Cortex of kidney (tissue), 1 donor: ENCODE measurements at places on chromosomes 2 and 18.

DNA sequence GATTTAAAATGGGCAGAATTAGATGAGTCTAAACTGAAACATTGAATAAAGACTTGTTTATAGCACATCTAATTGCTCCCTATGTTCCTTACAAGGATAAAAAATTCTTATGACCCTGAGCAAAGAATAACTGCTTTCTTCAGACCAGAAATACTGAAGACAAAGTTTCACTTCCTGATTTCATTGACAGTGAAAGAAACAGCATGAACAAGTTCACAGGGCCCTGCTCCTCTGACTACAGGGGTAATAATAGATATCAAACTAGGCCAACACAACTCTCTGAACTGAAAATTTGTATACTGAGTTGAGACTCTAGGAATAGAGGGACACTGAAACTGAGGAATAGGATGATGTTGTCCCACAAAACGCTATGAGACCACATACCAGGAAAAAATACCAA lies 1383.3 kb upstream of the CDH2 start:
- no peak for DNase-seq

DNA sequence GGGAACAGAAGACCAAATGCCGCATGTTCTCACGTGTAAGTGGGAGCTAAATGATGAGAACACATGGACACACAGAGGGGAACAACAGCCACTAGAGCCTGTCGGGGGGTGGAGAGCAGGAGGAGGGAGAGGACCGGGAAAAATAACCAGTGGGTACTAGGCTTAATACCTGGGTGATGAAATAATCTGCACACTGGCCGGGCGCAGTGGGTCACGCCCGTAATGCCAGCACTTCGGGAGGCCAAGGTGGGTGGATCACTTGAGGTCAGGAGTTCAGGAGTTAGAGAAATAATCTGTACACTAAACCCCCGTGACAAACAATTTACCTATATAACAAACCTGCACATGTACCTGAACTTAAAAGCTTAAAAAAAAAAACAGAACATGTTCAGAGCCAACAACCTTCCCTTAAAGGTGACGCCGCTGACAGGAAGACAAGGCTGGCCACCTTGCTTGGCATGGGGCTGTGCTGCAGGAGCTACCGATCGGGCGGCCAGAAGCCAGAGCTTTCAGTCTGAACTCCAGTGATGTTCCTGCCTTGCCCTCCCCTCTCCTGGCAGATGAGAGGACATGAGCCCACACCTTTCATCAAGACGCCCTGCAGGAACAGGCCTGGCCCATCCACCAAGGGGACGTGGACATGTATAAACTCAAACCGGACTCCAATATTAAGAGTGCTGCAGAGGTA lies 11.2 kb downstream of the SLC66A2 start:
- no peak for DNase-seq

DNA sequence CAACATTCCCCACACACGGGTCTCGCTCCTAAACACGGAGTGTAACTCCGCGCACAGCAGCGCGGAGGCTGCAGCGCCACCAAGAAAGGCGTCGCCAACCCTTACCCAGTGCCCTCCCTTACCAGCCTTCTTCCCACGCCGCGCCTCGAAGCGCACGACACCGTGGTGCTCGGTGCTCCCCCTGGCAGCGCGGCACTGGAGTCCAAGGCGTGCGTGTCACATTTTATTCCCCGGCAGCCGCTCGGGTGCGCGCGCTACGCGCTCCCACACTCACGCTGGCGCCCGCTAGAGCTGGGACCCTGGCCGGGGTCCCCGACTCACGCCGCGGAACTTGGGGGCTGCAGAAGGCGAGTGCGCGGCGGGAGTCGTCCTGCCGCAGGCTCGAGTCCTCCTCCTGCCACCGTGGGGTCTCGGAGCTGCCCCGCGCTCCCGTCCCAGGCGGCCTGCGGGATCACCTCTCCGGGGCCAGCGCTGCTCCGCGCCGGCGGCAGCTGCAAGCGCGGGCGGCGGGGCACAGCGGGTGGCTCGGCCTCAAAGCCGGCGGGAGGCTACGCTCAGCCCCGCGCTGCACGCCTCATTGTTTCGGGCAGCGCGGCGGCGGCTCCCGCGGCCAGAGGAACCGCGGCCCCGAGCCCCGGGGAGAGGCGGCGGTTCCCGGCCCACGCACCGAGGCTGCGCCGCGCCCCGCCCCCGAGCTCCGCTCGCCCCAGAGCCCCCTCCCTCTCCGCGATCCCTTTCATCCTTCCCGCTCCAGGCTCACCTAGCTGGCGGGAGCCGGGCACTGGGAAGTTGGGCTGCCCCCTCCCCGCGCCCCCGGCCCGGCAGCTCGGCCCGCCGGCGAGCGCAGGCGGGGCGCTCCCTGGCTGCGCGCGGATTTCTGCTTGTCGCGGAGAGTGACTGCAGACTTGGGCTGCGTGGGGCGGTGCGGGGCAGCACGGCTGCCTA lies at the start of gene ST6GAL2:
Gene ST6GAL2 (minus strand): TSS at position 197 of the 945 bp plus-strand sequence. CDS start 42,190 bp downstream, outside the sequence.
- DNase-seq = no peak

DNA sequence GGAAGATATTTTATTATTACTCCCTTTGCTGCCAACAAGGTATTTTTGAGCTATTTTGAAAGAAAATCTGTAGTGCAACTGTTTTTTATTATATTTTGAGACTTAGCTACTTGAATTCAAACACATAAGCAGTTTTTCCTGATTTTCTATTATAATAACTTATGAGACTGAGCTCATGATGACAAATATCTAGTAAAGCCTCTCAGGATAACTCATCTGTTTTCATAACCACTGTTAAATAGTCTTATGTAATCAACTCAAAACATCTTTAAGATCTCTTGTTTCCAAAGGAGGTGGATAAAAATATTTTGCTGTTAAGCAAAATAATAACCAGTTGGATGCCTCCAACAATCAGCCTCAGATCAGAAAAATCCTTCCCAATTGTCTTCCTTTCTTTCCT lies 21.9 kb upstream of the PPP1CB start:
- DNase-seq = no peak

GRCh38 chr2:230930928-230931555 lies 6.0 kb upstream of the GPR55 start:
- no peak for DNase-seq

DNA sequence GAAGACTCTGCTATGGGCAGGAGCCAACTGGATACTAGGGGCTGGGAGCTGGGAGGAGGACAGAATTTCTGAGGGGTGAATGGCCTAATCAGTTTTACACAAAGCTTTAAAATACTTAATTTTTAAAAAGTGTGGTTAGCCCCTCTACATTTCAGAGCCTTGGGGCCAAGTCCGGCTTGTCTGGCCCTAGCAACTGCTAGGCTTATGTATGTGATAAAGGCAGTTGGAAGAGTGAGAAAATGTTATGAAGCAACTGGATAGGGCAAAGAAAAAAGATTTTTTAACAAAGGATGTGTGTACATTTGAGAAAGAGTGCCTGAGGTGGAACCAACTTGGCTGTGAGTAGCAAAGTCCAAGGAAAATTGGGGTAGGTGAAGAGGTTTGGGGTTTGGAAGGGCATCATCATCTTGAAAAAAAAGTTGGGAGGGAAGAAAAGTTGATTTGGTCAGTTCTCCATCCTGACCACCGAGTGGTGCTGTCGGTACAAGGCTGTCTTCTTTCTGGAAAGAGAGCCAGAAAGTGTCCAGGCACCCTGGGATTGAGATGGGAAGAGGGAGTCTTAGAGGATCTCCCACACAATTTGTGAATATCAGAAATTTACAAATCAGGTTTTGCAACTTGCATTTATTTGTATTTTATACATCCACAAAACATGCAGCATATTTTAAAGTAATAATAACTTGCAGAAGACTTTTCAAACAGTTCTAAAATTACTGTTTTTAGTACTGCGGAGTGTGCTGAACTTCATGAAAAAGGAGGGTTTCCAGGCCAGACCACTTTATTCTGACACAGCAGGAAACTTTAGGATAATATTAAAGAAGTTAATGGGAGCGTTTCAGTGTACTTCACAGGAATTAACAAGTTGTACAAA lies 10.5 kb upstream of the CDK15 start:
- no peak for DNase-seq

DNA sequence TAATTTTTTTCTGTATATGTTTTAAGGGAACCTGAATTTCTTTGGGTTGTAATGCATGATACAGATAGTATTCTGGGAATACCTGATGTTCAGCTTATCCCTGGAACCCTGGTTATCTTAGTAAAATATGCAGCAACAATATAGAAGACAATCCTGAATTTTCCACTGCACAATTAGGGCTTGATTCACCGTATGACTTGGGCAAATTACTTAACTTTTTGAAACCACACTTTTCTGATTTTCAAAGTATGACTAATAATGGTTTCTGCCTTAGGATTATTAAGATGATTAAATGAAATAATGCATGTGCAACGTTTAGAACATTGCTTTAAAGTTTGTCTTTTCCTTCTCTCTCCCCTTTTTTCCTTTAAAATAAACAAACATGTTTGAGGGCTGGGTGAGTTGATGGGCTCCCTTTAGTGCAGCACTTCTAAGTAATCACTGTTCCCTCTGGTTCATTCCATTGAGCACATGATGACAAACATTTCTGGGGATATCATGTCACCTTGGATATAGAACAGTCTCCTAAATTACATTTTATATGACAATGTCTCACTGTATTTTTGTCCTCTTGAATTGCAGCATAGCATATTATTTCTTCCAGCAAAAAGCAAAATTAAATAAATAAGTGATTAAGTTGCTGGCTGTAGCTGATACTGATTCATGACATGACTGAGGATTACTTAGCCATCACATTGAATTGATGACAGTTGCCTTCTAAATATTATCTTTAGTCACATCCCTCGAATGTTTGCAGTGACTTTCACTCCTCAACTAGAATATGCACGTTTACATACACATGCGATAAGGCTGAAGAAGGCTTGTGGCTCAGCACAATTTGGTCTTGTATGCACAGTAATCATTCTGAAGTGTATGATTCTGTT lies 254.5 kb downstream of the NEDD4L start:
- DNase-seq = no peak

- DNase-seq = no peak
These were observed 62.7 kb upstream of the GALNT5 start for GRCh38 chr2:157194844-157195243.

GRCh38 chr2:237563816-237564215 lies 2.6 kb upstream of the PRLH start:
- DNase-seq = no peak

GRCh38 chr2:122739732-122740593 lies 984.5 kb downstream of the TSN start:
- no peak for DNase-seq

DNA sequence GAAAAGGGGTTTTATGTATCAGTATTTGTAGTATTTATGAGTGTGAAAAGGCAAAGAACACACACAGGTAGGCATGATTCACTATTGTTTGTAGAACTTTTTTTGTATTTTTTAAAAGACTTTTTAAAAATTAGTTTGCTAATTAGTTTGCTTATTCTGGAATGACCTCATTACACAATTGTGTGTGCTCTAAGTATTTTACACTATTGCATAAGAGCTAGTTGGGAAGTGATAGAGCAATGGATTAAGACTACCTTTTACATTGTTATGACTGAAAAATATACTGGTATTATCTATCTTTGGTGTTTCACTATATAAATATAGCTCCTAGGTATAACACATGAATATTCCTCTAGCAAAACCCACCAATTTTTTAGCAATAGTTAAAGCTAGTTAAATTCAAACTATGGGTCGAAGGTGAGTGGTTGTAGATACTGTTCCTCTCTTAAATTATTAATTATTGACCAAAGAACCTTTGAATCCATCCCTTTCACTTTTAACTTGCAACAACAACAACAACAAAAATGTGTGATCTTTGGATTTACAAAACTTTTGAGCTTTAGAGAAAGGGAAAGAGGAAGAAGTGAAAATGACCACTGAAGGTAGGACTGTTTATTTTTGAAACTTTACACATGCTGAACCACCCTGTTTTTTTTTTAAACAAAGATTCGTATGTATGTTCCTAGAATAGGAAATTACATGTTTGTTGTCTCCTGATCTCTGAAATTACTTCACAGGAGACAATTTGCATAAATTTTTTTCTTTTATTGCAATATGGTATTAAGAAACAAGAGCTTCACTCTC lies 18.7 kb downstream of the ITPRID2 start:
- no peak for DNase-seq

GRCh38 chr2:176777262-176777661 lies 435.3 kb upstream of the HNRNPA3 start:
- no peak for DNase-seq

GRCh38 chr2:71552861-71553301 lies 99.5 kb downstream of the DYSF start:
- DNase-seq = no peak

GRCh38 chr2:60853531-60853930 lies 27.8 kb upstream of the REL start:
- no peak for DNase-seq

DNA sequence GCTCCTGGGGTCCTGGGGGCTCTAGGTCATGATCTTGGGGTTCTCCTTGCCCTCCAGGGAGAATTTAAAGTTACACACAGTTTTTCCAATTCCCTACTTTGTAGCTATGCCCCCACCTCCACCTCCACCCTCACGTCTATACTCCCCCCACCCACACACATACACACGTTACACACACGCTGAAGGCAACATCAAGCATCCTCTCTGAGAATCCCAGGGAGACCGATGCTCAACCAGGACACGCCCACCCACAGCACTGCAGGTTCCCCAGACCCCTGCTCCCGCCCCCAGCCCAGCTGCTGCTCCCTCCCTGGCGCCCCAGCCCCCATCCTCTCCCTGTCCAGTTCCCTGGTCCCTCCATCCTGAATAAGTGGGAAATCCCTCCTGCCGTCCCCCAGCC lies 6.4 kb upstream of the TNS1 start:
- DNase-seq = no peak

DNA sequence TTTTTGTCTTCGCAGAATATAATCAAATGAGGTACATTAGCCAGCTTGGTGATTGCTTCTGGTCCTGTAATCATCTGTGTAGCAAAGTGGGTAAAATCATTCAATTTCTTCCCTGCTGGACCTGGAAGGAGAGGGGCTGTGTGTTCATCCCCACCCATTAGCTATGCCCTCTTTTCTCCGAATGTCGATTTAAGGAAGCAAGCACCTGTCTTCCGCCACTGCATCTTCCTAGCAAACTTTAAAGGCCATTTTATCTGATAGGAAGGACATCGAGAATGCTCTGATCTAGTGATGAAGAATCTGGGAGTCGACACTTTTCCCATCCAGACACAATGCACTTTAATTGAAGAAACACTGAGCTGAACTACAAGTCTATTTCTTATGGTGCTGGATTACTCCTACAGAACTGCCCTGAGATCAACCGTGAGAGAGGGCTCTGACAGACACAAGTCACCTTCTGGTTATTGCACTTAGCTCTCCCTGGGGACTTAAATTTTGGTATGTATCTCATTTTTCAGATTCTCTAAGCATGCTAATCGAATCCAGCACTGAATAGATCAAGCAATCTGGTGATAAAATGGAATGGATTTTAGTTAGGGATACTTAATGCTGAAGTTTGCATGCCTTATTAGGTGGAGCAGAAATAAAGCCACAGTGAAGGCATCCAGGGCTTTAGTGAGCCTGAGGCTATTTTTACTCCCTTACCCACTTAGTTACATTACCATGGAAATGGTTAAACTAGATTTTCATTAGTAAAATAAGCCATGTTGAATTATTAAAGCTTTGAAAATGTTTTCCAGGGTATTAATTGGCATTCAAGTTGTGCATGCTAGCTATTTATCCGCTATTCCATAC lies 1.3 kb downstream of the NYAP2 start:
- DNase-seq = no peak

GRCh38 chr2:131105950-131106801 lies 1.0 kb downstream of the PLEKHB2 start:
- DNase-seq = no peak
